Esophagus mucosa (tissue), 1 donor: ENCODE measurements at places on chromosomes 1 and 21.
A peak's percentile ranks its signal among the peaks of the same experiment; 100 is the strongest.

DNA sequence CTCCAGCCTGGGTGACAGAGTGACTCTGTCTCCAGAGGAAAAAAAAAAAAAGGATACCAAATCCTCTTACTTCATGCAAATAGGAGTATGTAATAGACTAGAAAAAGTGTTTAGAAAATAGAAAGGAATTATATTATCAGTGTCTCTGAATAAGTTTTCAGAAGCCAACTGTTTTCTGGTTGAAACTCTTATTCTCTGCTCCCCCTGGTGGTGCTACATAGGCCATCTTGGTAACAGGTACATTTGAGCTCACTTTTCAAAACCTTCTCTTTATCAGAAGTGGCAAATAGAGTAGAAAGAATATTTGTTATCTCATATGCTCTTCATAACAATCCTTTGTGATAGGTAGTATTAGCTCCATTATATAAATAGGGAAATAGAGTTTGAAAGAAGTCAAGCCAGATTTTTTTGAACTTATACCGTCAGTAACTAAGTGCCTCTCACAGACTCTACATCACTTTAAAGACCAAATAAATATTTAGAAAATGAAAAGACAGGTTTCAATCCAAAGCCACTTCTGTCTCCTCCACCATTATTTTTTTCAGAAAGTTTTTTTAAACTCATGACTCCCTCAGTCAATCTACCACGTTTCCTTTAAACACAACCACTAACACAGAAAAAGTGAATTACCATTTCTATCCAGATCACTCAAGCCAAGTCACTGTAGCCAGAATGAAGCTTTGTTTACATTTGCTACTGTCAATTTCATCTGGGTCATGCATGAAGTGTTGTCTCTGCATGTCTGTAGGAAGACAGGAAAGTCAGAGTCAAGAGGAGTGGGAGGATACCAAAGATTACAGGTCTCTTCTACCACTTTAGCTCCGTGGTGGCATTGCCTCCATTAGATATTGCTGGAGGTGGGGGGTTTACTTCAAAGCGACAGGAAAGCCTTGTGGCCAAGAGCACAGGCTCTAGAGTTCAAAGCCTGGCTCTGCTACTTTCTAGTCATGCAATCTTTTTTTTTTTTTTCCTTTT is 45.6 kb downstream of the IL23R start:
- no peak for ATAC-seq

- ATAC-seq, result no peak
These were observed 2.5 kb upstream of the LBR start for GRCh38 chr1:225430301-225430700.

DNA sequence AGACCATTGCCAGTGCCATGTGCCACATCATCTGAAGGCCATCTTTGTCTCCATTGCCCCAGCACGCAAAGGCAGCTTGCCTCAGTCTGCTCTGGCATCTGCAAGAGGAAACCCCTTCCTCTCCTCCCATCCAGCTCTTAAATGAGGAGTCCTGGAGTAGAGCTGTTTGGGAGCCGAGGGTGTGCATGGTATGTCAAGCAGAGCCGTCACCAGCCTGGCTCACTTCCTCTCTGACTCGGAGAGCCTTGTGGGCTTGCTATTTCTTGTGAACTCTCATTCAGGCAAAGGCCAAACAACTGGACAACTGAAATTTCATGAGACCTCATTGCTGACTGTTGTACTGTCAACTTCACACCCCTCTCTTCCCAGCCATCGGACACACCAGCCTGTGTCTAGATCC is 143.9 kb downstream of the SIPA1L2 start:
- peak; percentile 35 for ATAC-seq

GRCh38 chr1:3453891-3454810 is at the start of gene ARHGEF16:
ARHGEF16 (plus strand) TSS chr1:3454665; CDS start chr1:3463085, 8,420 bp downstream.
- peak; percentile 77 for ATAC-seq

GRCh38 chr1:156177919-156178654 is 15.8 kb upstream of the SLC25A44 start:
- peak; percentile 19 for ATAC-seq

DNA sequence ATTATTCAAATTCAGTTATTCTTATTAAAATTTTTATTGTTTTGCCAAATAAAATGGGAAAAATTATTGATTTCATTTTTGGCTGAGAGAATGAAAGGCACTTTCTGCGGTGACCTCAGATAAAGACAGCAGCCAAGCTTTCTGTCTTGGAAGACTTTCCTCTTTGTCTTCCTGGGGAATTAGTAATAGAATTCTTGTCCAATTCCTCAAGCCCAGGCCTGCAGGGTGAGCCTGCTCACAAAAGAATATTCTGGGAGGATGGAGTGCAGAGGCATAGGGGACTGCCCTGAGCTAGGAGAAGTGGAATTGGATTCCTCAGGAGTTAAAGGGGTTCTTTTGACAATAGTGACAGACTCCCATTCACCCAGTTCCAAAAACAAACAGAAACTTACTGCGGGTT is 614.5 kb upstream of the ADGRL2 start:
- peak; percentile 67 for ATAC-seq

GRCh38 chr1:42392967-42393848 is 12.6 kb downstream of the RIMKLA start:
- ATAC-seq, result no peak

DNA sequence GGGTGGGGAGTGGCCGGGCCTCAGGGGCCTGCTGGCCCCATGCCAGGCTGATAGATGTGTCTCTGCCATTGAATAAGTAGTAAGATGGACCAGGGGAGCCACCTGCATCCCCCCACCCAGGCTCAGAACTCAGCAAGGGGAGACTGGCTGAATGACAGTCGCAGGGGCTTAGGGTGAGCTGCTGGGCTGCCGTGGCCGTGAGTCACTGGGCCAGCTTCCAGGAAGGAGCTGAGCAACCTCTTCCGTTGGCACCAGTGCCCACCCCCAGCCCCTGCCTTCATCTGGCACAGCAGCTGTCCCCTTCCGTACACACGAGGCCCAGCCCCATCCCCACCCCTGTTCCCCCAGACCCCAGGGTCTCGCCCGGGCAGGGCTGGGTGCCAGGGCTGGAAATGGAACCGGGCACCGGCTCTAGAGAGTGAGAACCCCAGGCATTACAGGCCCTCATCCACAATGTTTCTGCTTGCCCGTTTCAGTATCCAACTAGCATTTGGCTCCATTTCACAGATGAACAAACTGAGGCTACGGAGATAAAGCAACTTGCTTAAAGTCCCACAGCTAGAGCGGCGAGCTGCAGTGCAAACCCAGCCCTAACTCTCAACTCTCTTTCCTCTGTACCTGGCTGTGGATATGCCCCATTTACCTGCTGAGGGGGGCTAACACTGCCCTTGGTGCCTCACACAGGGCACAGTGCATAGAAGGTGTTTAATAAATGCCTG is 10.2 kb downstream of the WNT4 start:
- peak; percentile 35 for ATAC-seq

DNA sequence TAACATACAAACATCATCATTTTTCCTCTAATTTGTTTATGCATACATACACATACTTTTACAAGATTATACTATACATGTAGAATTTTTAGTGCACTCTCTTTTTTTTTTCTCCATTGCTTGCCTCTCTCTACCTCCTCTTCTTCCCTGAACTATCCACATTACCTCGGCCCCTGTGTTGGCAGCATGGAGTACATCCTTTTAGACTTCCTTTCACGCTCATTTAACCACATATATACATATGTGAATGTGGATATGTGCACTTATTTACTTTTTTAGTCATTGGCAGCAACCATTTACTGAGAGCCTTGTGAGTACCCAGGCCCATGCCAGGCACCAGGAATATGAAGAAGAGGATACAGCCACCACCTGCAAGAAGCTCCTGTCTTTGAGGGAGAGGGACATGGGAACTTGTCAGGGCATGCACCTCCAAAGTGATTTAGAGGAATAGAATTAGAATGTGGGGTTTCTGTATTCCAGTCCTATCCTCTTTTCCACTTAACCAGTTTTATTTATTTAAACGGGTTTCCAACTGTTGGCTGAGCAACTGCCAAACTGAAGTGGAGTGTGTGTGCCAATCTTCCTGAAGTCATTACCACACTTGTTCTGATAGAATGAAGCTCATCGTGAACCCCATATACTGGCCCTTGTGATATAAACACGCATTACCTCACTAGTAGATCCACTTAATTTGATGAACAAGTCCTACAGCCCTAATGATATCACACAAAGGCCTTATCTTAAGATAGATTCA is 212.6 kb downstream of the TNR start:
- ATAC-seq, result no peak

- no peak for ATAC-seq
These were observed 515.6 kb downstream of the NEGR1 start for GRCh38 chr1:71766748-71767147.

GRCh38 chr1:37274486-37274885 is 199.9 kb upstream of the ZC3H12A start:
- no peak for ATAC-seq

- ATAC-seq, result no peak
These were observed 12.9 kb downstream of the LACTBL1 start for GRCh38 chr1:22959545-22960360.

- no peak for ATAC-seq
These were observed 39.3 kb downstream of the CITED4 start for GRCh38 chr1:40822890-40823289.

DNA sequence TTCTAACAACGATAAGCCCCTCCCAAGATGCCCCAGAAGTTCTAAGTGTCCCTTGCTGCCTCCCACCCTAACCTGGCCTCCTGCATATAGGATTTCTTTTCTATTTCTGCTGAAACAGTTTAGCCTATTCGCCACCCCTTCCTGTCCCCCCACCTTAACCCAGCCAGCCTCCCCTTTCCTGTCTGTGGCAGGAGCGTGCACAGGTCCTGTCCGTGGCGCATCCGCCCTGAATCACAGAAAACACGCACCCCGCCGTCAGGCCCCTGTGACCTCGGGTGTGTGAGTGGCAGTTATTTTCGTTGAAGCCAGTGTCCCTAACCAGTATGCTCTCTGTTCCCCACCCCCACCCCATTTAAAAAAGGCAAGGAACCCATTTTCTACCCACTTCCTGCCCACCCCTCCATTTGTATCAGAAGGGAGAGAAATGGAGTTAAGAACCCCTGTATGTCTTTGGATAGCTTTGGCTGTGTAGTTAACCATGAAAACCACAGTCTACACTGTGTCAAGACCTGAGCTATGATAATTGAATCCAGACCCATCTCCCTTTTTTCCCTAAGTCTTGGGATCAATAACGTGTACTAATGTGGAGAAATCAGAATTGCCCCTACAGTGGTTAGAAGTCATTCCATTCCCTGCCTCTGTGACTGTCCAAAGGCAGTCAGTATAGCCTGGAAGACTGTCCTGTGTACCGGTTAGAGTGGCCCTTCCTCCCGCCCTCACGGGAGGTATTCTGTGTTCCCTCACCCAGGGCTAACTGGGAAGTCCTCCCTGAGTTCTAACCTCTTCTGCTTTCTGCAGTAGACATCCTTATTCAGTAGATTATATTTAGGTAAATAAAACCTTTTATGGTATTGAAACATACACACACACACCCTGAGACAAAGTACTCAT is 1.8 kb downstream of the PLEKHO1 start:
- ATAC-seq, result peak; percentile 56

DNA sequence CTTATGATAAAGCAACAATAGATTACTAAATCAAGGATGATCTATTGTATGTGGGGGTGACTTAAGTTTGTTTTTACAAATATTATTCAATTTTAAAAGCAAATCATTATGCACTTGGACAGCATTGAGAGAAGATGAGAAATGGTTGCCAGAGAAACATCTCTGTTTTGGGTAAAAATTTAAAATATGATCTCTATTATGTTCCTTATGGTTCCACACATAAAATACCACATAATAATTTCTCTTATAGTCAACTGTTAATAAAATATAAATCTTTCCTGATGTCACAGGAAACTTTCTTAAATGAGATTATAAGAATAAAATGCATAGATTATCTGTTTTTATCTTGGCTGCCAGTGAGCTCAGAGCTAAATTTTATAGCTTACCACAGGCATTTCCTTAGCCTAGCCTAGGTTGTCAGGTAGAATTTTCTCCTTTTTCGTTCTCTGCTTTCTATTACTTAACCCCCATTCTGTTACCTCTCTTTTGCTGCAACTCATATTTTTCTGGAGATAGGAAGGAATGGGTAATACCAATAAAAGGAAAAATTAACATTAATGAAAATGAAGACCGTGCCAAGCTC is 109.7 kb downstream of the TGFB2 start:
- ATAC-seq, result no peak

- ATAC-seq, result no peak
These were observed 18.0 kb downstream of the DLGAP3 start for GRCh38 chr1:34911465-34911864.

DNA sequence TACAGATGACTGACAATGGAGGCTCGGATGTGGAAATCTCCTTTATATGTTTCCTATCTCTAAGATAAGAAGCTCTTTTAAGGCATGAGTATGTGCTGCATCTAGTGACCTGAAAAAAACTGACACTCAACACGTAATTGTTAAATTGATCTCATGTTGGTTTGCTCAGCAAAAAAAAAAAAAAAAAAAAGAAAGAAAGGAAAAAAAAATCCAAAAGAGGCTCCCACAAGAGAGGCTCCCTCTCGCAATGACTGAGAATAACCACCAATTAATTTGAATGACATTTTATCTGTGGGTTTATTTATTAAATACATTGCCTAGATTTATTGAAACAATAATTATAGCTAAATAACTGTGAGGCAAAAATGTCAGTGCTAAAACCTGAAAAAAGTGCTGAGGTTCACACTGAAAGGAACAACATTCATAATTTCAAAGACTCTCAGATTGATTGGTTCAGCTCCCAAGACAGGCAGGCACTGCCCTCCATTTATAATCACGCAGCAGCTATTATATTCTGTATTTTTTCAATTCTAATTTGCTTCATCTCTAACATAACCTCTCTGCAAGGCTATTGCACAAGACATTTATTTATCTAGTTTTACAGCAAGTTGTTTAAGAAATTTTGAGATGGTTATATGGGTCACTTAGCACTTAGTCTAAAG is 184.5 kb upstream of the TMPRSS15 start:
- ATAC-seq, result no peak

DNA sequence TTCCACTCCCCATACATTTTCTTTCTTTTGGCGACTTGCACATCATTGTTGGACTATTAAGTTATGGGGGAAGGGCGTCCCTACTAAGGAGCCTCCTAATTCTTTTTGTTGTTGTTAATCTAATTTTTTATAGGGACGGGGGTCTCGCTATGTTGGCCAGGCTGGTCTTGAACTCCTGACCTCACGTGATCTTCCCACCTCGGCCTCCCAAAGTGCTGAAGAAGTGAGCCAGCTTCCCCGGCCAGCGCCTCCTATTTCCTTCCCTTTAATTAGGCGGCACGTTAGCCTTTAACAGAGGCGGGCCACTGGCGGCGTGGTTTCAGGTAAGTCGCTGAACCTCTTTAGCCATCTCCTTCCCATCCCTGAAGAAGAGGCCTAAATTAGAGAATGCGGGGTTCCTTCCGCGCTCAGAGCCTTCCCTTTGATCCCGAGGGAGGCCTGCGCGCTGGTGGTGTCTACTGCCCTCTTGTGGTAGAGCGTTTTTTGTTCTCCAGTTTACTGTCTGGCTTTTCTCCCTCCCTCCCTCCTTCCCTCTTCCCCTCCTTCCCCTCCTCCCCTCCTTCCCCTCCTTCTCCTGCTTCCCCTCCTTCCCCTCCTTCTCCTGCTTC is 38.1 kb downstream of the TNFRSF9 start:
- ATAC-seq, result peak; percentile 79

GRCh38 chr21:37407719-37408420 is 41.3 kb downstream of the DYRK1A start:
- no peak for ATAC-seq
